ENCODE measurements at places on chromosomes 16 and 17. TPM values are rescaled to one million over a fixed set of nuclear protein-coding genes. Genes with fewer than 3 reads are reported as not detected.

DNA sequence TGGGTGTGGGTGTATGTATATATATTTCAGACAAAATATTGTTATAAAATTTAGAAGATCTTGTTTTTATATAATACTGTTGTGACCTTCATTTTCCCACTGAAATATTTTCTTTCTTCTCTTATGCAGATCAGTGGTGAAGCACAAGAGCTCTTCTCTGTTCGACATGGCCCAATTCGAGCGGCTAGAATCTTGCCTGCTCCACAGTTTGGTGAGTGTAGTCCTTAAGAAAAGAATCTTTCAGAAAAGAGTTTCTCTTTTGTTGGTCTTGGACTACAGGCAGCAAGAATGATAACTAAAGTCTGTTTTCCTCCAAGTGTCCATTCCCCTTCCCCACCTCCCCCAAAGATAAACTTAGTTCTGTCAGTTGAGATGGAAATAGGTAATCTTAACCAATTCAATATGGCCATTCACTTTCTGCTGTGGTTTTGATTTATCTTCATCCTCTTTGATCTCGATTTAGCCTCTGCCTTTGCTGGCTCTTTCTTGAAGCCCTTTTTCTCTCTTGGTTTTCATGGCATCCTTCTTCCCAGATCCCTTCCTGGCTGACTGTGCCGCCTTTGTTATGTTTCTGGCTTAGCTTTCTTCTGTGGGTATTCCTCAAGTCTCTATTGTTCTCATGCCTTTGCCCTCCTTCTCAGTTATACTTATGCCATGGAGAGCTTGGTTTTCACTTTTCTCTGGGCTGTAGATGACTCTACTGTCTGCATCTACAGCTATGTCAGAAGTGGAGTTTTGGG lies 69.6 kb downstream of the BCAS3 start:
- no peak for DNase-seq
- H3K36me3 ChIP-seq: no peaks in the 10 kb centered on the region
- H3K27me3 ChIP-seq: no peaks in the 10 kb centered on the region
- H3K27ac ChIP-seq: no peak overlapping the region
- H3K4me3 ChIP-seq: no peak overlapping the region

DNA sequence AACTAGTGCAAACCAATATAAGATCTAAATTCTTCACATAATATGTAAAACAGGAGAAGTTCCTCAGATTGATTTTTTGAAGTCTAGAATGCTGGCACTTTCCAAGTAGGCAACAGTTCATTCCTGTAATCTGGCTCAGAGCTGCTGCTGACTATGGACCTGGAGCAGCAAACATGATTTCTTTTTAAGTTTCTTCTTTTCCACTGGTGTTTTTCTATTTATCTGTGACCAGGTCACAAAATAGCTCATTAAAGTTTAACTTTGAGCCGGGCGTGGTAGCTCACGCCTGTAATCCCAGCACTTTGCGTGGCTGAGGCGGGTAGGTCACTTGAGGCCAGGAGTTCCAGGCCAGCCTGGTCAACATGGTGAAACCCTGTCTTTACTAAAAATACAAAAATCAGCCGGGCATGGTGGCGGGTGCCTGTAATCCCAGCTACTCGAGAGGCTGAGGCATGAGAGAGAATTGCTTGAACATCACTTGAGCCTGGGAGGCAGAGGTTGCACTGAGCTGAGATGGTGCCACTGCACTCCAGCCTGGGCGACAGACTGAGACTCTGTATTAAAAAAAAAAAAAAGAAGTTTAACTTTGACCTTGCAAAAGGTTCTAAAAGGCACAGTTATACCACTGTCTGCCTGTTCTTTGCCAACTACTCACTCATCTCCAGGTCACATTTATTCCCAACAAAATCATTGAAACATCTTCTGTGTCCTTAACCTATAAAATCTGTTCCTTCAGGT lies 29.4 kb upstream of the SLC13A2 start:
- peaks cover 13% of the 10 kb centered on the region for H3K27me3 ChIP-seq
- no peak overlapping the region for H3K27ac ChIP-seq
- no peak overlapping the region for H3K4me3 ChIP-seq
- no peaks in the 10 kb centered on the region for H3K4me1 ChIP-seq
- no peak for DNase-seq

GRCh38 chr17:44911133-44912001 lies 3.9 kb downstream of the GFAP start:
- peak; percentile 58 for DNase-seq
- H3K27me3 ChIP-seq: peaks cover 24% of the 10 kb centered on the region
- no peaks in the 10 kb centered on the region for H3K4me1 ChIP-seq
- H3K36me3 ChIP-seq: no peaks in the 10 kb centered on the region

DNA sequence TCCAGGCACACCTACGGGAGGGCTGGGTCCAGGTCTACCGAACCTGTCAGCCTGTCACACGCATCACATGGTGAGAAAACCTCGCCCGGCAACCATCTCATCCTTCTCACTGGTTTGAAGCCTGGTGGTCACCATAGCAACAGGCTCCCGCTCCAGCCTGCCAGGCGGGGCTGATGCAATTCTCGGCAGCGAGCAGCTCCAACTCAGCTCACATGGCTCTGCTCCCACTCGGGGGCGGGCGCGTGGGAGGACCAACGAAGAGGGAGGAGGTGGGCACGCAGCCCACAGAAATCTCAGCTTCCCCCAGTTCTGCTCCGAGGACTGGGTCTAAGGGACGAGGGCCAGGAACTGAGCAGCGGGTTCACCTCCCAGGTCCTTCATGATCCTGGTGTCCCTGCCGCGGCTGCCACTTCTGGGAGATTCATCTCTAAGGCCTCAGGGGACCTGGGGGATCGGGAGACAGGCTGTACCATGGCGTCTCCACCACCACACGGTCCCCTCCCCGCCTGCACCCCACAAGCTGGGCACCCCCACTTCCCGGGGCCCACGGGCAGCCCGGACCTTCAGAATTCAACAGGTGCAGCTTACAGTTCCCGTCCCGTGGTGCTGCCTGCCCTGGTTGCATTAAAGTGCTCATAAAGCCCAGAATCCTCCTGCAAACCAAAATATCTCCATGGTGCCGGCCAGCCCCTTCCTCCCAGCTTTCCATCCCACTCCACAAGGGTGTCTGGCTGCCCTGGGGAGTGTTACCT lies 25.8 kb downstream of the ABR start:
- H3K4me3 ChIP-seq: no peak overlapping the region
- H3K27ac ChIP-seq: no peak overlapping the region
- no peaks in the 10 kb centered on the region for H3K27me3 ChIP-seq

- no peak overlapping the region for H3K4me3 ChIP-seq
- DNase-seq: no peak
- H3K36me3 ChIP-seq: peaks cover 2% of the 10 kb centered on the region
- no peaks in the 10 kb centered on the region for H3K4me1 ChIP-seq
- H3K27ac ChIP-seq: no peak overlapping the region
These were observed 132.2 kb upstream of the NACA2 start for GRCh38 chr17:61723183-61723582.

GRCh38 chr17:70313086-70313852 lies 143.9 kb downstream of the KCNJ2 start:
- no peaks in the 10 kb centered on the region for H3K4me1 ChIP-seq
- no peak for DNase-seq
- H3K27me3 ChIP-seq: no peaks in the 10 kb centered on the region

DNA sequence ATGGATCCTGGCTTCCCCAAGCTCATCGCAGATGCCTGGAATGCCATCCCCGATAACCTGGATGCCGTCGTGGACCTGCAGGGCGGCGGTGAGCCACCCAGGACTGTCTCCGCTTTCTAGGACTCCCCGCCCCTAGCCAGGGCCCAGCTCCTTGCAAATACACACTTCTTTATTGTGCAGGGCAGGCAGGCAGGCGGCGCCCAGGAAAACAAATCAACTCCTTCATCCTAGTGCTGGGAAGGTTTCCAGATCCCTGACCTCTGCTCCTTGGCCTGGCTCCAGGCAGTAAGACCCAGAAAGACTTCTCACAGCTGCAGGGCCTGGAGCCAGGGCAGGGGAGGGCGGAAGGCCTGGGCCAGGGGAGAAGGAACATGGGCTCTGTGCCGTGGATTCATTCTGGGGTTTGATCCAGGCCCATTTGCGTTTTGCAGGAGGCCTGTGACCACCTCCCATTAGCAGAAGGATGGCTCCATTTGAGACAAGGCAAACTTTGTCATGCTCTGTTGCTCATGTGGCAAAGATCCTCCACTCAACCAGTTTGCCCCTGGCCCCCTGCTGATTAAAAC lies 6.0 kb upstream of the LPCAT2 start:
- peaks cover 18% of the 10 kb centered on the region for H3K4me1 ChIP-seq
- DNase-seq: no peak

DNA sequence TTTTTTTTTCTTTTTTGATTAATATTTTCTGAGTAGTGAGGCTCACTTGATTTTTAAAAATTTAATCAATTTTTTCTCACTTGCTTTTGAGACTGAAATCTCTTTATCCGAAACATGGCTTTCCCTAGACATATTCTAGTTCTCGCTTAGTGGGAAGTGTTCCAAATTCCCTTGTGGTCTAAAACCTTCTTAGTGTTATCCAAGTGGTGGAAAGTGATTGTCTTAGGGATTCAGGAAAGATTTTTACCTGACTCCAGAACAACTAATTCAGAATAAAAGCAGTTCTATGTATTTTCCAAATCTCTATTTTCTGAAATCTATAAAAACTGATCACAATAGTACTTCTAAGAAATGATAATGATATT lies 178.8 kb downstream of the MAP2K6 start:
- H3K36me3 ChIP-seq: no peaks in the 10 kb centered on the region
- no peak for DNase-seq
- no peak overlapping the region for H3K27ac ChIP-seq
- no peaks in the 10 kb centered on the region for H3K27me3 ChIP-seq
- H3K4me3 ChIP-seq: no peak overlapping the region

GRCh38 chr17:74218436-74218835 lies 5.1 kb downstream of the TTYH2 start:
- no peak overlapping the region for H3K27ac ChIP-seq
- peaks cover 11% of the 10 kb centered on the region for H3K4me1 ChIP-seq
- DNase-seq: no peak
- H3K27me3 ChIP-seq: no peaks in the 10 kb centered on the region
- no peak overlapping the region for H3K4me3 ChIP-seq
- H3K36me3 ChIP-seq: no peaks in the 10 kb centered on the region

- no peak overlapping the region for H3K27ac ChIP-seq
- peaks cover 41% of the 10 kb centered on the region for H3K4me1 ChIP-seq
- no peak for DNase-seq
- no peaks in the 10 kb centered on the region for H3K36me3 ChIP-seq
- no peaks in the 10 kb centered on the region for H3K27me3 ChIP-seq
These were observed 19.4 kb downstream of the UNC45B start for GRCh38 chr17:35167046-35167445.

GRCh38 chr16:54780266-54780665 lies 150.4 kb upstream of the IRX5 start:
- no peaks in the 10 kb centered on the region for H3K27me3 ChIP-seq
- no peak overlapping the region for H3K27ac ChIP-seq
- DNase-seq: no peak
- H3K4me1 ChIP-seq: no peaks in the 10 kb centered on the region
- no peak overlapping the region for H3K4me3 ChIP-seq
- no peaks in the 10 kb centered on the region for H3K36me3 ChIP-seq

DNA sequence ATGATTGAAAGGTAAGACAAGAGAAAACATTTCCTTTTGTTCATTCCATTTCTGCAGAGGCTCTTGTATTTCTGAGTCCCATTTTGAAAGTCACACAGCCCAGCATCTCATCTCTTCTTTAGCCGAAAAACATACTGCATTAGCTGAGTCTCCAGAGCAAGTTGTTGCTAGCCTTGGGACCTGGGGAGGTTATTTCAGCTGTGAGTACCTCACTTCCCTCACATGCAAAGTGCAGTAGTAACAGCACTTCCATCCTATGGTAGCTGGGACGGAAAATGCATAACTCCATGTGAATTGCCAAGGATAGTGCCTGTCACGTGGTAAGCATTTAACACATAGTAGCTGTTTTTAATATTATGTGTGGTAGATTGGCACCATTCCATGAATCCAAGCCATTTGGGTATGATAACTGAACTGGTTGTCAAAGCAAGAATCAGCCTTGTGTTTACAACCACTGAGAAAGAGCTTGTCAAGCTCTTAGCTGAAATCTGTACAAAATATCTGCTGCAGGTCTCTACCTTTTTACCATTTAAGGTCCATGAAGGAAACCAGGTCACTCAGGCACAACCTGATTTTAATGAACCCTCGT lies 345.7 kb downstream of the CDH13 start:
- no peak for DNase-seq
- H3K36me3 ChIP-seq: peaks cover 1% of the 10 kb centered on the region
- no peak overlapping the region for H3K27ac ChIP-seq
- no peak overlapping the region for H3K4me3 ChIP-seq

DNA sequence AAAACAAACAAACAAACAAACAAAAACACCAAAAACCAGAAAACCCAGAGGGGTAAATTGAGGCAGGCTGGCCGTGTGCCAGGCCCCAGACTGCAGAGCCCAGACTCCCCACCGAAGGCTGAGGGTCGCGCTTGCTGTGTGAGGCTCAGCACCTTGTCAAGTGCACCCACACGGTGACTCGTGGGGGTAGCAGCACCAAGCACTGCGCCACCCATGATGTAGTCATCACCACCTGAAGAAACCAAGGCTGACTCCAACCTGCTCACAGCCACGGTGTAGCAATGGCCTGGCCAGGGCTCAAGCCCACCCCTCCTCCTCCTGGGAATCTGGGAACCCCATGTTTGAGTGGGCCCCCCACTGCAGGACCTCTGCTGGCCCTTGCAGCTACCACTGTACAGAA lies 11.9 kb downstream of the MCRIP1 start:
- H3K36me3 ChIP-seq: no peaks in the 10 kb centered on the region
- H3K4me3 ChIP-seq: no peak overlapping the region
- no peak for DNase-seq
- H3K4me1 ChIP-seq: peaks cover 4% of the 10 kb centered on the region

- peaks cover 14% of the 10 kb centered on the region for H3K27me3 ChIP-seq
- no peak overlapping the region for H3K4me3 ChIP-seq
- no peaks in the 10 kb centered on the region for H3K4me1 ChIP-seq
These were observed 45.3 kb downstream of the JPH3 start for GRCh38 chr16:87647431-87648185.

Gene BCO1
- not detected for total RNA-seq

Gene FAAP100
- 29.1 TPM for total RNA-seq

Gene CCL8
- total RNA-seq: not detected

Gene SOX8
- 1.8 TPM for total RNA-seq

Gene RNF112
- total RNA-seq: 0.84 TPM

Gene AXIN1
- 28.8 TPM for total RNA-seq

Gene TBC1D3D
- total RNA-seq: 16.9 TPM

Gene UTP18
- total RNA-seq: 58.3 TPM

Gene GH2
- not detected for total RNA-seq

Gene CCDC78
- 3.9 TPM for total RNA-seq

Gene PPP1R27
- total RNA-seq: not detected

Gene TMEM186
- total RNA-seq: 15.0 TPM

All from activated T-cell treated with anti-CD3 and anti-CD28 coated beads, Interleukin-2, amount 50 U/mL, for 72 hours (primary cell).